ENCODE measurements at places on chromosomes 13 and 19. TPM values are rescaled to one million over a fixed set of nuclear protein-coding genes. Genes with fewer than 3 reads are reported as not detected.

The C19orf67 gene
- not detected for total RNA-seq

The HCST gene
- 6.7 TPM for total RNA-seq

The MBD3L3 gene
- total RNA-seq: not detected

The ICAM5 gene
- total RNA-seq: 0.53 TPM

The ASF1B gene
- total RNA-seq: 6.7 TPM
